ENCODE measurements at places on chromosomes 1 and 21.
A peak's percentile ranks its signal among the peaks of the same experiment; 100 is the strongest.

DNA sequence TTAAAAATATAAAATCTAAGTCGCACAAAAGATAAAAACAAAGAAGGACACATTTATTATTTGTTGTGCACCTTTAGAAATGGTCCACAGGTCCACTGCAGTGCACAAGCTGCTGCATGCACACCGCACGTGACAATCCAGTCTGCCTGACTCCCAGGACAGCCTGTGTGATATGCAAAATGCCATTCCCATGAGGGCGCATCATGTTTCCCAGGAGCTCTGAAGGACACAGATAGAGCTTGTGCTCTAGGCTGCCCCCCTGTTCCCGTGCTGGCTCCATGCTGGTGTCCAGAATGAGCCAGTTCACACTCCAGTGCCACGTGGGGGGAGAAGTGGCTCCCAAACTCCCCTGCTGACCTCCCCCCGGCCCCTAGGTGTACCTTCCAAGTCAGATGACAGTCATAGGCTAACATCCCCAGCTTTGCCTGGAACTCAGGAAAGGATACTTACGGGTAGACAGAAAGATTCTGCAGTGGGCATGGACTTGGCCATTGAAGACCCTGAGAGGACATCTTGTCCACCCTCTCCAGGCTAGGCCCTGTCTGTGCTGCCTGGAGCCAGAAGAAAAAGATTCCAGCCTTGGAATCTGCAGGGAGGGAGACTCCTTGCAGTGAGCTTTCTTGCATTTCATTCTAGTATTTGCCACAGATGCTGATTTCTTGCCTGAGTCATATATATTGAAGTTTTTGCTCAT lies 26.3 kb downstream of the RAB7B start:
- DNase-seq = no peak

GRCh38 chr1:240091614-240092300 lies at the start of gene FMN2:
Gene FMN2 (plus strand): TSS chr1:240091883. CDS start chr1:240092110, 227 bp downstream.
- DNase-seq = peak; percentile 61

DNA sequence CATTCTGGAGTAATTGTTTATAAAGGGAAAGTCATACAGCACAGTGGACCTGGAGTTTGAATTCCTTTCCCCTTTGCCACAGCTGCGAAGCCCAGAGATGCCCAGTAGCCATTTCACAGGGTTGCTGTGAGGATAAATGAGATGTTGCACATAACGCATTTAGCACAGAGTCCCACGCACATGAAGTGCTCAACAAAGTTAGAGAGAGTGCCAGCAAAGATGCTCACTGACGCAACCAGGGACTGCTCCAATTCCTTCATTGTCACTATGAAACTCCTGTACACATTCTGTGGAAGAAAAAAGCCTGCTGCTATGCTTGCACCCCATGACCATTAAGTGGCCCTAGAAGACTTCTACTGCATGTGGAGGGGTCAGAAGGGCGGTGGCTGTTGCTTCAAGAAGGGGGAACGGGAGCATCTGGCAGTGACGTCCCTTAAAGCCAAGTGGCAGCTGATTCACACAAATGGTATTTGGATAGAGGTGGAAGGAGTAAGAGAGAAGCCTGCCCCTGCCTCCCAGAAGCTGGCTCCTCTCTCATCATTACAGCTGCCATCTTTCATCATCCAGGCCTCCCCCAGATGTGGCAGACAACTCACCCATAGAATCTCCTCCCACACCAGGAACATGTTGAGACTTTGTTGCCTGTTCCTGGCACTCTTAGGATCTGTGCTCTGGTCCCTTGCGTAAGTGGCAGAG lies 26.5 kb upstream of the VAV3 start:
- DNase-seq = no peak

- DNase-seq = no peak
Observed at GRCh38 chr1:35572296-35572695, 818 bp upstream of the TFAP2E start.

GRCh38 chr1:1283821-1284220 lies 3.6 kb downstream of the SCNN1D start:
- no peak for DNase-seq

GRCh38 chr21:35075546-35075945 lies 26.4 kb upstream of the RUNX1 start:
- no peak for DNase-seq

- DNase-seq = no peak
Observed at GRCh38 chr1:221015159-221015790, 136.0 kb downstream of the HLX start.

GRCh38 chr21:36060159-36060921 lies at the start of gene SETD4:
Gene SETD4 (minus strand): TSS chr21:36060526. CDS start chr21:36058888, 1,638 bp downstream.
- peak; percentile 93 for DNase-seq

- DNase-seq = no peak
Observed at GRCh38 chr1:116356673-116357072, 16.4 kb upstream of the ATP1A1 start.

GRCh38 chr1:30368651-30369240 lies 354.6 kb downstream of the MATN1 start:
- DNase-seq = no peak

GRCh38 chr1:43056981-43057391 lies 98.3 kb upstream of the SLC2A1 start:
- no peak for DNase-seq

- no peak for DNase-seq
Observed at GRCh38 chr1:151508833-151509232, 2.4 kb upstream of the CGN start.

GRCh38 chr1:28815533-28816185 lies 3.7 kb downstream of the OPRD1 start:
- DNase-seq = no peak

DNA sequence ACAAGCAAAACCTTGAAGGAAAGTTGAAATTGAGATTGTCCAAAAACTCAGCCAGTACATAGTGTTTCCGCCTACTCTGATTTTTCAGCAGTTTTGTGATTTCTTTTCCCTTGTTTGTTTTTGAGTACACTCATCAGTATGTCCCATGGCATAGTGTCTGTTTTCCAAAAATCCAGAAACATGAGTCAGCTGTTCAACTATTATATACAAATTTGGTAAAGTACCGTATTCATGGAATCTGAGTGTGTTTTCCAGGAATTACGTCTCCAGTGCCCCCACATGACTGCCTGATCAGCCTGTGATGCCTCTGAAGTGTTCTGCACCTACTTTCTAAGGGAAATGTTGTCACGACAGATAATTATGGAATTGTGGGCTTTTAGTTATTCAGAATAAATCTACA lies 186.8 kb downstream of the LTN1 start:
- DNase-seq = no peak

GRCh38 chr1:85404408-85404807 lies 60.6 kb downstream of the DDAH1 start:
- DNase-seq = no peak

DNA sequence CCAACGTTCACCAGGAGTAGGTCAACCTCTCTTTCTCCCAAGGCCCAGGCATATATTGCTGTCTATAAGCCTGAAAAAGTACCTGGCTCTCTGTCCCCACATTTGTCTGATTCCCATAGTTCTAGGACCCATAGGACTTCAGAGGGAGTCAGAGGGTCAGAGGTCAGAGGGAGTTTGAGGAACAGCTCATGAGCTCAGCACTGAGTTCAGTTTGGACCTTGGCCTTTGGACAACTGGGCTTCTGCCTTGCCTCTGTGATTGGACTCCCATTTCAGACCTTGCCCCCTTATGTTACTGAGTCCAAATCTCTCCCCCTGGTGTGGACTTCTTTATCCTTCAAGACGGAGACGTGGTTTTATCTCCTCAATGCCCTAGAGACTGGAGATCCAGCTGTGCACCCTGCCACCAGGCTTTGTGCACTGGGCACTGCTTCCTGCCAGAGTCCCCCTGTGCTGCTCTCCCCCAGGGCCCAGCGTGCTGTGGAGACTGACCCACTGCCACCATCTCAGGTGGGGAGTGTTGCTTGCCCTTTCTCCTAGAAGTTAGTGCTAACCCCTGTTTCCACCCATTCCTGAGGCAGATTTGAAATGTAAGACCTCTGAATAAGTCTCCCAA lies 3.2 kb downstream of the CTSE start:
- DNase-seq = no peak

DNA sequence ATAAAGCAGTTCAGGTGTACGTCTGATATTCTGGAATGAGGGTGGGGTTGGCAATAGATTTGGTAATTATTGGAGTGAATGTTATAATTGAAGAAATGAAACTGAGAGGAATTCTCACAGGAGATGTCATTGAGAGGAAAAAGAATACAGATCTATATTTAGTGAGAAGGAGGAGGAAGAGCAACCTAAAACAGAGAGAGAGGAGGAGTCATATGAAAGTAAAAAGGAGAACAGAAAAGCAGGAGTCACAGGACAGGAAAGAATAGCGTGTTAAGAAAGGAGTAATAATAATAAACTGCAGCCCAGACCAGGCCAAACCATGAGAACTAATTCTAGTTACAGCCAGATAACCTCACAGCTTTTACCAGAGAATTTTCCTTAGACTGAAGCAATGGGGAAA lies 62.7 kb upstream of the MROH9 start:
- no peak for DNase-seq

DNA sequence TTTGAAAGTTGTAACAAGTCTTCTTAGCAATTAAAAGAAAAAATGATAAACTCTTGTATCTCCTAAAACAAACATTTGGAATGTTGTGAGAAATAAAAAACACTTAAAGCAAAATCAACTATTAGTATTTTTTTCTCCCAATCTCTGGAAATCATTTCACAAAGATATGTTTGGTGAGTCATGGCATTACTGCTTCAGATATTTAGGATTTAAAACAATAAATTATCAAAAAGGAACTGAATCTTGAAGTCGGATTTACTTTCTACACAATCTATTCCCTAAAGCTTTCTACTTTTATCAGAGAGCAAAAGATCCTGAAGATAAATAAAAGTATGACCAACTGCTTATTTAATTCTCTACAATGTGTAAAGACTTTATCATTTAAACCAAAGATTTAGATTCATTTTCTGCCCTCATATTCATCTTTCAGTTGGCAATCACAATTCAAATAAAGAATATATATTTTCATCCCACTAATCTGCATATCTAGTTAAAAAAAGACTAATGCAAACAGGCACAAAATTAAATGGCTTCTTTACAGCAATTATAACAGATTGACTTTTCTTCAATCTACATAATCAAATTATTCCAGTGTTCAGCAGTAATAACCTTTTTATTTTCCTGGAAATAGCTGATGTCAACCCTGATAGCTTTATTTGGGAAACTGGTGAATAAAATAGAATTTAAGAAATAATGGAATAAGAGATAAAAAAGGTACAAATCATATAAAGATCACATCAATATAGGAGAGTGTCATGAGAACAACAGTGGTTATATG lies 230.0 kb downstream of the COP1 start:
- DNase-seq = no peak

DNA sequence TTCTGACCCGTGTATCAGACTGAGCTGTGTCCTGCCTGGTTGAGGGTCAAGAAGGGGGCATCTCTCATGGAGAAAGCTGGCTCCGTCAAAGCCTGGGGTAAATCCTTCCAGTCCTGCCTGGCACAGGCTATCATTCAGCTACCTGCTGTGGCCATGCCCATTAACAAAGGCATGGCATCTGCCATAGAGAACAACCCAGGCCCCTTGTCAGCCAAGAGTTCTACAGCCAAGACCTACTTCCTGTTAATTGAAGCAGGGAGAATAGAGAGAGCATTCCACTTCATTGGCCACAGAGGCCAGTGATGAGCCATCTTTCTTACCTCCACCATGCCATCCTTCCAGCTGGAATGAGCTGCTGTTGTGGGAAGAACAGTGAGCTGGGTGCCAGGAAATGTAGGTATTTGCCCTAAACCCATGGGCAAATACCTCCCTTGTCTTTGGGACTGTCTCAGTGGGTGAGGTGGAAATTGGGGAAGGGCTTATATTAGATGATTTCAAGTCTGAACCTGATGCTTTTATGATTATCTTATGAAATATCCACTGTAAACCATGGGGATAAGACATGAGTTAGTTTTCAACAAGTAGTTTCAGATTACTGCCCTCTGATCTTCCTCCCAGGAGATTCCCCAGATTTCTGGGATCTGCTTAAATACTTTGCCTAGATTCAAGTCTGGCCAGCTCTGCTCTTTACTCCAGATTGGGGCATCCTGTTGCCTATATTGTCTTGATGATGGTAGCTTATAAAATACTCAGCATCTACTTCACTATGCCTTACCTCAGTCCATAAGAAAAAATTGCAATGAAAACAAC lies 11.2 kb upstream of the KCNQ4 start:
- DNase-seq = no peak

GRCh38 chr1:41236781-41237180 lies 5.3 kb downstream of the SCMH1 start:
- no peak for DNase-seq

DNA sequence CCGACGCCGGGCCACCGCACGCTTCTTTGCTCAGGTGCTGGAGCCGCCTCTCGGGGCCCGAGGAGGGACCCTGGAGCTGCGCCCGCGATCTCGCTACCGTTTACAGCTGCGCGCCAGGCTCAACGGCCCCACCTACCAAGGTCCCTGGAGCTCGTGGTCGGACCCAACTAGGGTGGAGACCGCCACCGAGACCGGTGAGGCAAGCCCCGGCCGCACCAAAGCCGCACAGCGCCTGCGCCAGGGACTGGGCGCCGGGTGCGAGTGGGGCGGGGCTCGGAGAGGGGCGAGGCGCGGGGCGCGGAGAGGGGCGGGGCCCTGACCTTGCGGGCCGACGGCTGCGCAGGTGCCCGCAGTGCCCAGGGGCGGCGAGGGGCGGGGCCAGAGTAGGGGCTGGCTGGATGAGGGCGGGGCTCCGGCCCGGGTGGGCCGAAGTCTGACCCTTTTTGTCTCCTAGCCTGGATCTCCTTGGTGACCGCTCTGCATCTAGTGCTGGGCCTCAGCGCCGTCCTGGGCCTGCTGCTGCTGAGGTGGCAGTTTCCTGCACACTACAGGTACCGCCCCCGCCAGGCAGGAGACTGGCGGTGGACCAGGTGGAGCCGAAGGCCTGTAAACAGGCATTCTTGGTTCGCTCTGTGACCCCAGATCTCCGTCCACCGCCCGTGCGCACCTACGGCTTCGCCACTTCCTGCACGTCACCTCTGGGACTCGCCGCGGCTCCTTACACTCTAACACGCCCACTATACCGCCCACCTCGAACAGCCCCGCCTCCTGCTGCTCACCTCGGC lies 9.8 kb upstream of the CDC20 start:
- DNase-seq = peak; percentile 97

DNA sequence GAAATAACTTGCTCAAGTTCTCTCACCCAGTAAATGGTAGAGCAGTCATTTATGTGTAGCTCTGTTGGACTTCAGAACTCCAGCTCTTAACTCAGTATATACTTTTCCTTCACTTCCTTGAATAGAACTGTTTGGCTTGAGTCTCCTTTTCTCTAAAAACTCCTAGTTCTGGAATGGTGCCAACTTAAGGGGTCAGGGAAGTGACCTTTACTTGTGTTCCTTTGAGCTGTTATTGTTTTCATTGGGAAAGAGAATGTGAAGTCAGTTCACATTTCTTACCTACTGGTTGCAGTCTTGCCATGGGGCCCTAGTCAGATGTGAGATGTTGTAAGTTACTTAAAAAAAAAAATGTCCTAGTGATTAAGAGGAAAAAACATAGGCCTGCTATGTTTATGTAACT lies 77.0 kb upstream of the MACF1 start:
- DNase-seq = no peak
